Endothelial cell of umbilical vein (primary cell): ENCODE measurements at places on chromosomes 13 and 19.

- H3K27ac ChIP-seq = peak overlapping the region; percentile 83
- DNase-seq = peak; percentile 95
- H3K36me3 ChIP-seq = no peaks in the 10 kb centered on the region
- H3K4me1 ChIP-seq = peaks cover 65% of the 10 kb centered on the region
- H3K27me3 ChIP-seq = no peaks in the 10 kb centered on the region
- peak overlapping the region; percentile 58 for H3K4me3 ChIP-seq
Observed at GRCh38 chr19:11091703-11092153, 2.5 kb downstream of the LDLR start.

GRCh38 chr19:48724796-48725753, 5.5 kb upstream of the MAMSTR start:
- DNase-seq = peak; percentile 100
- peaks cover 33% of the 10 kb centered on the region for H3K4me1 ChIP-seq
- H3K4me3 ChIP-seq = no peak overlapping the region
- peak overlapping the region; percentile 97 for H3K27ac ChIP-seq
- H3K27me3 ChIP-seq = no peaks in the 10 kb centered on the region
- peaks cover 9% of the 10 kb centered on the region for H3K36me3 ChIP-seq

GRCh38 chr19:35992907-35993765, 1.9 kb upstream of the SDHAF1 start:
- peaks cover 10% of the 10 kb centered on the region for H3K4me1 ChIP-seq
- H3K27ac ChIP-seq = no peak overlapping the region
- no peak for DNase-seq
- no peak overlapping the region for H3K4me3 ChIP-seq
- no peaks in the 10 kb centered on the region for H3K36me3 ChIP-seq

- no peak overlapping the region for H3K27ac ChIP-seq
- H3K27me3 ChIP-seq = no peaks in the 10 kb centered on the region
- no peak for DNase-seq
Observed at GRCh38 chr13:47454986-47455385, 546.1 kb downstream of the SUCLA2 start.

DNA sequence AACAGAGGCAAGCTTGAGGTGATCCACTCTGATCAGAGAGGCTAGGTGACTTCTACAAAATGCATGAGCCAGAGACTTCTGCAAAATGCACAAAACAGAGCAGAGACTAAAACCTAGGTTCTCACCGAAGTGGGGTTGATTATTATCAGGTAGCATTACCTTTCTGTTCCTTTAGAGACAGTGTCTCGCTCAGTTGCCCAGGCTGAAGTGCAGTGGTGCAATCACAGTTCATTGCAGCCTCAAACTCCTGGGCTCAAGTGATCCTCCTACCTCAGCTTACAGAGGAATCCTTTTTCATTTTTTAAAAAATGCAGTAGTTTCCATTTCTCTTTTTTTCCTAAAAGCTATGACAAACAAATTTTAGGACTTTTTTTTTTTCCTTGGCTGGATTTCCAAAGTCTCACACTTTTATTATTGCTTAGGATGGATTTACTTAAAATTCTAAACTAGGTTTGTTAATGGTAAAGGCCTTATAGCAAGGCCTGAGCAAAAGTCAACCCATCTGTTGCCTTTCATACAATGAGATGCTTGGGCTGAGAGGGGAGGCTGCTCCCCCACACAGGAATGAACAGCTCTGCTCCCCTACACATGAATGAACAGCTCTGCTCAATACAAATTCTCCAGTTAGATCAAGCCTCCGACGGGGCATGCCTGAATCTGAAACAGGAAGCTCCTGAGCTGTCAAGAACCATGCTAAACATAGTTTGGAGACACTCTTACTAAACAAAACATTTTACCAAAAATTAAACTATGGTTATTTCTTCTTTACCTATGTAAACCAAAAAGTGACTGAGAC, 18.8 kb upstream of the TNFRSF19 start:
- H3K36me3 ChIP-seq = no peaks in the 10 kb centered on the region
- H3K27me3 ChIP-seq = peaks cover 18% of the 10 kb centered on the region
- H3K4me3 ChIP-seq = no peak overlapping the region
- DNase-seq = no peak

GRCh38 chr13:47216176-47216822, 319.4 kb upstream of the HTR2A start:
- H3K27me3 ChIP-seq = no peaks in the 10 kb centered on the region
- H3K4me3 ChIP-seq = no peak overlapping the region
- no peak for DNase-seq
- H3K4me1 ChIP-seq = no peaks in the 10 kb centered on the region
